ENCODE measurements at places on chromosomes 13 and 19.

DNA sequence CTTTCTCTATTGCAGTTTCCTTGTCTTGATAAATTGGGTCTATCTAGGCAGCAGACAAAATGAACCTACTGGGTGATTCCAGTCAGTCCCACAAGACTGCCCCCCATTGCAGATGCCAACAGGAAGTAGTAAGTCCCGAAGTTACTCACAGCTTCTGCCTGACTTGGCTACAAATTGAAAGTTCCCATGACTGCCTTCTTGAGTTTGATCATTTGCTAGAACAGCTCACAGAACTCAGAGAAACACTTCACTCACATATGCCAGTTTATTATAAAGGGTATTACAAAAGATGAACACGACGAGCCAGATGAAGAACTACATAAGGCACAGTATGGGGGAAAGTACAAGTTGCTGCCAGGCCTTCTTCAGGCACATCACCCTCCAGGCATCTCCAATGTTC is 50.0 kb downstream of the TEX26 start:
- DNase-seq: no peak

GRCh38 chr13:42707048-42707447 is 74.3 kb upstream of the FAM216B start:
- no peak for DNase-seq

DNA sequence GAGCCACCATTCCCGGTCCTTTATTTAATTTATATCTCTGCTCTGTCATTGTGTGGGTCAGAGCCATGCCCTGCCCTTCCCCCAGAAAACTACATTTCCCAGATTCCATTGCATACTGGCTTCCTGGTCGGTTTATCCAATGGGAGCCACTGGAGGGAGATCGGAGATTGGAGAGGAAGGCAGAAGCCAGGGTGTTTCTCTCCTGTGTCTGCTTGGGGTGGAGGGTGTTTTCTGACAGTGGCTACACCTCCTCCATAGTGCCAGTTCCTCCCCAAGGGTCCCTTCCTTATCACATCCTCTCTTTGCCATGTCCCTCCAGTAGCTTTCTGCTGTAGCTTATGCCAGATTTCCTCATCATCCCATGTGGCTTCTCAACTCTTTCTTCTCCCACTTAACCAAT is 19.0 kb downstream of the OLFM2 start:
- DNase-seq: no peak

- DNase-seq: no peak
Observed at GRCh38 chr13:45750566-45750965, 48.4 kb downstream of the CBY2 start.

DNA sequence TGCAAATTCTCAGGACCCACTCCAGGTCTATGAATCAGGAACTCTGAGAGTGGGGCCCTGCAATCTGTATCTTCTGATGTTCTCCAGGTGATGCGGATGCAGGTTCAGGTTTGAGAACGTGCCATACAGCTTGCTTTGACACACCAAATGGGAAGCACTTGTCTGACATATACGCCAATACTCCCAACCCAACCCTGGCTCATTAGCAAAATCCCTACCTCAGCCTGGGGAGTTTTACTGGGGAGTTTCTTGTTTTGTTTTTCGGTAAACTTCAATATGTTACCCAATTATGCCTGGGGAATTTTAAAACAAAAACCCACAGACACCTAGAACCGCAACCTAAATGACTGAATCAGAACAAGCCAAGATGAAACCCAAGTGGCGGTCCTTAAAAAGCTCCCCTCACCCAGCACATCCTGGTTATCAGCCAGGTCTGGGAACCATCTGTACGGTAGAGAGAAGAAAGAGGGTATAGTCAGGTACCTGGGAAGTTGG is 41.2 kb downstream of the ABCC4 start:
- no peak for DNase-seq

GRCh38 chr19:1873524-1874473 is 10.4 kb upstream of the KLF16 start:
- no peak for DNase-seq

DNA sequence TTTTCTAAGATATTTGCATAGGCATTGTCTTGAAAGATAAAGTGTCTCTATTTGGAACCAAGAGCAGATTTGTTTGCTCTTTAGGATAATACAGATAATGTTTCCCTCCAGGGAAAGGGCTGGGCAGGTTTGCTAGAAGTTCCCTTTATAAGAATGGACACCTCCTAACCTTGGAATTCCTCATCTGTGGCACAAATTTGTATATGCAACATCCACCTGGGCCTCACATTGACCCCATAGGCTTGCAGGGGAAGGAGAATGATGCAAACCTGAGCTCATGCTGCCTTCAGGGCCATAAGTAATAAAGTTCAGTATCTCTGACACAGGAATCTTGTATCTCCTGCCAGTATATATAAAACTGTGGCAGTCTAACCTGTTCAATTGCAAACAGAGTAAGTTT is 508.4 kb upstream of the MIR17HG start:
- no peak for DNase-seq

- no peak for DNase-seq
Observed at GRCh38 chr19:33411621-33412180, 38.2 kb downstream of the CEBPG start.

DNA sequence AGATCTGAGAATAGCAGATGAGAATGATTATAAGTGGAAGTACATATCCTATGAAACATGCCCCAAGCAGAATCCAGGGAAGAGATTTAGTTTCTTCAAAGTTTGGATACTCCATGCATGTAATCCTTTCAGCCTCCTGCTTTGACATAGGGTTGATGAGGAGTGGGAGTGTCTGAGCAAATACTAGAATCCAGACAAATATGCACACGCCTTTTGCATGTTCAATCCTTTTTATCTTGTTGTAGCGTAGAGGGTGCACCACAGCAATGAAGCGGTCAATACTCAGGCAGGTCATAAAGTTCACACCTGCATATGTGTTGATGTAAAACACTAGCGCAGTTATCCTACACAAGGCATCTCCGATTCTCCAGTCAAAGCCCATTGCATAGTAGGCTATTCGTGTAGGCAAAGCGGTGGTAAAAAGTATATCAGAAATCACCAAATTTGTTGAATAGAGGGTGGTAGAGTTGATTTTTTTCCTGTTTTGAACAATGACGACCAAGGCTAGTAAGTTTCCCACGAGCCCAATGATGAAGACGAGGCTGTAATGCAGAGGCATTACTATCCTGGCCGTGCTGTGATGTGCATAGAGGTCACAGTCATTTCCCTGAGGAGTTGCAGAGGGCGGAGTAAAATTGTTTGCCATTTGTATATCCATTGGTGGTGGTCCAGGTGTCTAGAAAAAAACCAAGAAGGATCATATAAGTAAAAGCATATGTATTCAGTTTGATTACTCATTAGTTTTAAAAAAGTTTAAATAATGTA is 11.5 kb downstream of the GPR183 start:
- no peak for DNase-seq

GRCh38 chr19:1206864-1207450 is 1.4 kb downstream of the STK11 start:
- DNase-seq: no peak

- no peak for DNase-seq
Observed at GRCh38 chr13:110978390-110978789, 63.5 kb upstream of the ANKRD10 start.

GRCh38 chr13:75769141-75769905 is 133.2 kb downstream of the LMO7 start:
- DNase-seq: no peak

GRCh38 chr19:47022140-47022536 is 2.5 kb downstream of the NPAS1 start:
- DNase-seq: no peak

DNA sequence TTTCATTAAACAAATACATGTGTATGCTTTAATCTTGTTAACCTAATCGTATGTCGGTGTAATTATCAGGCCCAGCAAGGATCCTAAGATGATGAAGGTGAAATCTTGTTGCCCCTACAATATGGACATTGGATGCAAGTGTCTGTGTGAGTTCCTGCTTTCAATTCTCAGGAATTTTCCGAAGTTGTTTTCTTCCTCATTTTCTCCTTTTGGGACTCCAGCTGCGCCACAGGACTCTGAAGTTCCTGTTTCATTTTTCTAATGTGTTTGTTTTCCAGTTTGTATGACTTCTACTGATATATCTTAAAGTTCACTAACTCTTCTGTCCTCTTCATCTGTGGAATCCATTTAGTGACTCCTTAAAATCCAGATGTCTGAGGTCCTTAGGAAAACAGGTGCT is 11.9 kb upstream of the OR7D2 start:
- no peak for DNase-seq

DNA sequence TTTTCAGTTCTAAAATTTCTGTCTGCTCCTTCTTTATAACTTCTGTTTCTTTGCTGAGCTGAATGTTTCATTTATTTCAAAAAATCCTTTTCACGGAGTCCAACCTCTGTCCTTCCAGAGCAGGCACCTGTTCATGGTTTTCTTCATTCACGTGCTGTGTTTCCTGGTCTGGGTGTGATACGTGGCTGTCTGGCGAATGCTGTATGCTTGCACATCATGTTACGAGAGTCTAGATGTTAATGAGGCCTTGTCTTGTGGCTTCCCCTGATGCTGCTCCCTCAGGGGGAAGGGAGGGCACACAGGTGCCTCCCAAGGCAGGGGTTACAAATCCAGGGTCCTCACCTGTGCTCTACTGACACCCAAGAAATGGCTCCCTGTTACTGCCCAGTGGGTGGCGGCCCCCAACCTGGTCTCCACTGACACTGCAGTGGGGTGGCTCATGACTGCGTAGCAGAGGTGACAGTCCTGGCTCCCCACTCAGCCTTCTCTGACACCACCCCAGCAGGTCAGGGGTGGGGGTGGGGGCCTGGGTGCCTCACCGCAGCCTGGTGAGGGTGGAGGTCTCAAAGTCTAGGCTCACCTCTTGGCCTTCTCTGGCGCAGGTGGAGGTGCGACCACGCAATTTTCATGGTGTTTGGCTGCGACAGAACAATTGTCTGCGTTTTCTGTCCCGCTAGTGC is 20.1 kb upstream of the RAB20 start:
- DNase-seq: no peak

DNA sequence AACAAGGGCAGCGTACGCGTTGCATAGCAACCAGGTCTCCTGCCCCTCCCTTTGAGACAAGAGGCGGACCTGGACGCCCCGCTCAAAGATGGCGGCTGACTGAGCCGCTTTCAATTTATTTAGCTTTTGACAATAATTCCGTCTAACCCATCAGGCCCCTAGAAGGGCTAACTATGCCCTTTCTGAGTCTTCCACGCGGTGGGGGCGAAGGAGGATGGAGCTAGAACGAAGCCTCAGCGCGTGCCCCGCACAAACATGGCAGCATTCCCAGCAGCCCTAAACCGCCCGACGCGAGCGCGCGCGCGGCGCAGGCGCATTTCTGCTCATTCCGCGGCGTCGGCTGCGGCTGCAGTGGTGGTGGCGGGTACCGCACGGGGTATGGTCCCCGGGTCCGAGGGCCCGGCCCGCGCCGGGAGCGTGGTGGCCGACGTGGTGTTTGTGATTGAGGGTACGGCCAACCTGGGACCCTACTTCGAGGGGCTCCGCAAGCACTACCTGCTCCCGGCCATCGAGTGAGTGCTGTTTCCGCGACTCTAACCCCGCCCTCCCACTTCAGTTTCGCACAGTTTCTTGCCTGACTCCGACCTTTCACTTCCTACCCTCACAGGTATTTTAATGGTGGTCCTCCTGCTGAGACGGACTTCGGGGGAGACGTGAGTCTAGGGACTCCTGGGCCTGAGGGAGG is at the start of gene MED25:
TSS of gene MED25 (plus strand) at position 326 of the 685 bp plus-strand sequence. CDS start at position 379, 53 bp downstream.
- peak; percentile 55 for DNase-seq

DNA sequence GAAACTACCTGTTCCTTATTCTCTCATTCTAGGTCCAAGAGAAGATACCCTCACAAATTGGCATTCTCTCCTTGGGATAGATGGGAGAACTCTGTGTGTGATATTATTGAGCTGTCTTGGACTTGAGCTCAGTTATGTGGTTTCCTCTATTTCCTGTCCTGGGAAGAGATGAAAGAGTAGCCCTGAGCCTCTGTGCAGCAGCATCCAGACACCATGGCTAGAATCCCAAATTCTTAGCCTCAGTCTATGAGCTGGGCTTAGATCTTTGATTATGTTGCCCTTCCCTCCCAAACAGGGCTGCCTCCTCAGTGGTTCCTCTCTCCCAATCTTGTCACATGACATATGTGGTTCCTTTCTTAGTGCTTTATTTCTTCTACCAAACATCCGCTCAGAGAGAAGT is 290.7 kb downstream of the SPRY2 start:
- no peak for DNase-seq

- DNase-seq: no peak
Observed at GRCh38 chr13:41639955-41640780, 182.8 kb downstream of the RGCC start.

GRCh38 chr19:13783565-13784500 is 9.6 kb downstream of the C19orf53 start:
- no peak for DNase-seq

DNA sequence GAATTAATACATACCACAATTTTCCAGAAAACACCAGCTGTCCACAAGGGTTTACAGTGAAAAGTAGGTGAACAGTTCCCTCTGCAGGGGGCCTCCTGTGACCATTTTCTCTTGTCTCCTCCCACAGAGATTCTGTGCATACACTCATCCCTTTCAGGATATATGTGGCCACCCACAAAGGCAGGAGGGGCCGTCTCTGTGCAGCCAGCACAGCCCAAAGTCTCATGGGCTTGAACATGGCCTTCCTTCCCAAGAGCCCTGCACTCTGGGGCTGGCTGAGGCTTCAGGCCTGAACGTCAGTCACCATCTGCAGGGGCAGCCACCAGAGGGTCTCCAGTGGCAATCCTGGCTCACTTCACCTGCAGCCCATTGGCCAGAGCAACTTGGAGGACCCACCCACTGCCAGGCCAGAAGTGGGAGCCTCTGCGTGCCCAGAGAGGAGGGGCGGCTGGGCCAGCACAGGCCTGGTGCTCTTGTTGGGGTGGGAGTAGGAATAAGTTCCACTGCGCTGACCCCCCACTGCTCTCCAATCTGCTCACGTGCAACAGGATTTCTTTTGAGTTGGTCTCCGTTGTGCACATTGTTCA is 25.1 kb downstream of the TMEM161A start:
- no peak for DNase-seq

DNA sequence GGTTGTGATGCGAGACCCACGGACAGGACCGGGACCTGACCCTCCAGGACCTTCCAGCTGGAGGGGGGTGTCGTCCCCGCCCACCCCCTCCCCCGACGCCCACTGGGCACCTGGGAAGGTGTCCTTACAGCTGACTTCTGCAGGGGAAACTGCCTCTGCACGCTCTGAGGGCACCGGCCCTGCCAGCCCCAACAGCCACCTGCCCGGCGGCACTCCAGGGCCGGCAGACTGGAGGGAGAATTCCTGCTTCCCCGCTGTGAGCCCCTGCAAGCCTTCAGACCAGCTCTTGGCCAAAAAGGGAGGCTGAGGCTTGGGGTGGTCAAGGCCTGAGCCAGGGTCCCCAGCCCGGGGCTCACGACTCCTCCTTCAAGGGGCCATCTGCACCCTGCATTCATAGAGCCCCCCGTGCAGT is 1.2 kb downstream of the CNN2 start:
- no peak for DNase-seq

- DNase-seq: no peak
Observed at GRCh38 chr13:100946588-100946987, 272.0 kb upstream of the TMTC4 start.

GRCh38 chr19:48739404-48740163 is 826 bp downstream of the RASIP1 start:
- no peak for DNase-seq
